C1 segment of cervical spinal cord (tissue), 14 donors: ENCODE measurements at places on chromosomes 5 and 9.
A peak's percentile ranks its signal among the peaks of the same experiment; 100 is the strongest.

DNA sequence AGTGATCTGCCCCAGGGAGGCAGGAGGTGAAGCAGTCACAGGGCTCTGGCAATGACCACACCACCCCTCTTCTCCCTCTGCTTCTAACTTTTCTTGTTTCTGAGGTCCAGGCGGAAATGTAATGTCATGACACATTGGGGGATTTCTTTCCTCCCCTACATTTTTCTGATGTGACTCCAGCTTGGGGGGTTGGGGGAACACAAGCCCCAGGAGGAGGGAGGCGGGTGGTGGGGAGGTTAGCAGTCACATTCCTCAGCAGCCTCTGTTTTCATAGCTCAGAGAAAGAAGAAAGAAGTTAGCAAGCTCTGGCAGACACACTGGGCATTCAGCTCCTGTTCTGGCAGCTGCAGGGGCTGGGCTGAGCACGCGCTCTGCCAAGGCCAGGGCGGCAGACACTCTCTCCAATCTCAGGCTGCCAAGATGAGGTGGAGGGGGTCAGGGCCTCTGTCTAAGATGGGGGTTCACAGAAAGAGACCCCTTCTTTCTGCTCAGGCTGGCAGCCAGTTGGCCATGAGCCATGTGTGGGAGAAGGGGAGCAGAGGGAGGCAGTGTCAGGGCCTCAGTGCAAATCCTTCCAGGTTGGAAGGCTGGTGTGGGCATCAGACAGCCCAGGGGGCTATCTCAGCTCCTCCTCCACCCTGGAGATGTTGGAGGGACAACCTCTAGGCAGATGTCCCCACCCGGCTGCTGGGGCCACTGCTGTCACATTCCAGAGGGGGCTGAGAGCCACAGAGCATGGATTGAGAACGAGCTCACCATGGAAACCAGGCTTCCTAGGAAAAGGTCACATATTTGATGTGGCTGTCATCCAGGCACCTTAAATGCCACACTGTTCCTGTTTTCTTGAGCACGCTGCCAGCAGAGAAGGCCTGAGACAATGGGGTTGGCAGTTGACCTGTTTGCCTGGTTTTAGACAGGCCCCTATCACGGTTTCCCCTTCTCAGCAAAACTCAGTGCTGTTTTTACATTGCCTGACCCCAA, 20.1 kb upstream of the PFDN1 start:
- peak; percentile 70 for DNase-seq

DNA sequence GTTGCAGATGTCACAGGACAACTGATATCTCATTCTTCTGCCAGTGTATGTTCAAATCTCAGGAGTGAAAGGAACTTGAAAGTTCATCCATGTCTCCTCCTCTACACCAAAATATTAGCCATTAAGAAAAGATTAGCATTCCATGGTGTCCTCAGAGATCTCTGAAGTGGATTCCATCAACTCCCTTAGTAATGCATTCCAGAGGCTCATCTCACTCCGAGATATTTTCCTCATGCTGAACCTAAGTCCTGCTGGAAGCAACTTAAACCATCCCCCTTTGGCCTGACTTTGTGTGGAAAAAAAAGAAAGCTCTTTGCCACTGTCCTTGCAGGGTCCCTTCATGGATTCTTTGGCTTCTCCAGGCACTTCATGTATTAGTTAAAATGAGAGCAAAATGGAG, 155.7 kb upstream of the ZNF462 start:
- DNase-seq, result no peak

- no peak for DNase-seq
These were observed 100.7 kb downstream of the KLF4 start for GRCh38 chr9:107388890-107389289.

DNA sequence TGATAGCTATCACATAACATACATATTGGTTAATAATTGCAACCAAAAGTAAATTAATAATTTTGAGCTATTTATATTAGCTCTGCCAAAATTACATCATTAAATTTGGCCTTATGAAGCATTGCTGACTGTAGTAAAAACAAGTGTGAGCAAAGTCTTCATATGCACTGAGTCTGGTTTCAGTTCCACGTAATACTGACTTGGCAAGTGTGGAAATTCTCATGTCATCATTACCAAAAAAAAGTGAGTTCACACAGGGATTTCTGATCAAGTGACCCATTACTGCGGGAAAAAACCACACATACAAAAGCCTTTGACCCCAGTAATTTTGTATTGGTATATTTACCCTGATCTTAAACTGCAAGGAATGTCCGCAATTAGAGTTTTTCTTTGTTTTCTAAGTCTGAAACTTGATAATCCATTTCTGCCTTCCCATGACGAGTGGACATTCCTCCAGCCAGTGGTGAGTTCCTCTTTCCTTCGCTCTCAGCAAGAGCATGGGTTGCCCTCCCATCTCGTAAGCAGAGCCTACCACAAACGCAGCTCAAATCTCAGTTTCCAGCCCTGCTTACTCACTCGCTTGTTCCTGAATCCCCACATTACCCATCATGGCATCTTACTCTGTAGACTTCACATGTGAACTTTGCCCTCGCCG, 220.2 kb upstream of the DMRT1 start:
- no peak for DNase-seq

DNA sequence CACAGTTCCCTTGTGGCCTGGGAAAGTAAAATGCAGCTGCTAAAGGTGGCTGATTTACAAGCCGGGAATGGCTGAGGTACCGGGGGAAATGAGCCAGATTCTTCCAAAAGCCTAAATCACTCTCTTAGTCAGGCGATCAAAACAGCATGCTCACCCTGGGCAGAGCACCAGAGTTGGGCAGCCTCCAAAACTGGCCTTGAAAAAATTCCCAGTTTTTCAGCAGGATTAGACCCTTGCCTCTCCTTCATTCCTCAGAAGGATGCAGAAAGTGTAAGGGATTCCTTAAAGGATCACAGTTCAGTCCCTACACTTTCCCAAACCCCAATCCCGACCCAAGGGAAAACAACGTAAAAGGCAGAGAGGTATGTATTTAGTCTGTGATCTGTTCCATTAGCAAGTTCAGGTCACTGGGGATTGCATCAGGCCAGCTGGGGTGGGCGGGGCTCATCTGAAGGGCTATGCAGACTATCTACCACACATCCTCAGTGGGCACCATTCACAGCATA, 16.9 kb downstream of the TMEM174 start:
- peak; percentile 2 for DNase-seq

- no peak for DNase-seq
These were observed 135.3 kb upstream of the EPB41L4A start for GRCh38 chr5:112554101-112554977.

DNA sequence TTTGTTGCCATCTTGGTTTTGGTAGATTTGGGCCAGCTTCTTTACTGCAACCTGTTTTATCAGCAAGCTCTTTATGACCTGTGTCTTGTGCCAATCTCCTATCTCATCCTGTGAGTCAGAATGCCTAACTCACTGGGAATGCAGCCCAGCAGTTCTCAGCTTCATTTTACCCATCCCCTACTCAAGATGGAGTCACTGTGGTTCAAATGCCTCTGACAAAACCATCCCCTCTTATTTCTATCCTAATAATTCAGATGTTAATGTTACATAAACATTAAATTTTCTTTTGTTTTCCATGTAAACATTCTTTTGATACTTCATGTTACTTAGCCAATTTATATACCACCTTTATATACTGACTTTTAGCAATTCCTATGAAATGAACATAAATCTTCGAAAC, 746.3 kb downstream of the CDH18 start:
- no peak for DNase-seq

DNA sequence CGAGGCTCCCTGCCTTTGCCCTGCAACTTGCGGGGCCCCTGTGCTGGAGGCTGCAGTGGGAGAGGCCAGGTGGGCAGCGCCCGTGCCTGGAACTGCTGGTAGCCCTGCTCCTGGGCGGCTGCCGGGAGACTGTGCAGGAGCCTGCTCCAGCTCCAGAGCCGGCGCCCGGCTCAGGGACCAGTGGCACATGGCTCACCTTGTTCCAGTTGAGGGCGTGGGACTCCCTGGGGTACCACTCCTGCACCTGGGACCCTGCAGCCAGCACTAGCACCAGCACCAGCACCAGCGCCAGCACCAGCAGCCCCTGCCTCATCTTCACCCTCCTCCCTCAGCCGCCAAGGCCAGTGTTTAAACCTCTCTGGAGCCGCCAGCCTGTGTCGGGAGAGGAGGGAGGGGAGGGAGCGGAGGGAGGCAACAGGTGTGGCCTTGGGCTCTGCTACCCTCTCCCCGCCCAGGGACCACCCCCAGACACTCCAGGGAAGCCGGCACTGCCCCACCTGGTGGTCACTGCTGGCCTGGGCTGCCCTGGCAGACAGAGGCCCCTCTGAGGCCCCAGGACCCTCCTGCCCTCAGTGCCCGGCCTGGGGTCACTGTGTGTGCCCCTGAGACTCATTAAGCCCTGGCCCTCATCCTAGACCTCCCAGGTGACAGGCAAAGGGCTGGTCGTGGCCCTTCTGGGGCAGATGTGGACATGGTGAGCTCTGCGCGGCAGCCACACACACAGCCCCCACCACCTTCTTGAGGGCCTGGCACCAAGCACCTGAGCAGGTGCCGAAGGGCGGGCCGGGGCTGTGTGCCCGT, at the start of gene LCN10:
TSS of gene LCN10 (minus strand) at position 350 of the 801 bp plus-strand sequence. CDS start at position 313, 37 bp downstream.
- no peak for DNase-seq

GRCh38 chr9:2525147-2525546, 96.4 kb upstream of the VLDLR start:
- no peak for DNase-seq

- DNase-seq, result no peak
These were observed 13.7 kb downstream of the YIPF5 start for GRCh38 chr5:144156767-144157171.

DNA sequence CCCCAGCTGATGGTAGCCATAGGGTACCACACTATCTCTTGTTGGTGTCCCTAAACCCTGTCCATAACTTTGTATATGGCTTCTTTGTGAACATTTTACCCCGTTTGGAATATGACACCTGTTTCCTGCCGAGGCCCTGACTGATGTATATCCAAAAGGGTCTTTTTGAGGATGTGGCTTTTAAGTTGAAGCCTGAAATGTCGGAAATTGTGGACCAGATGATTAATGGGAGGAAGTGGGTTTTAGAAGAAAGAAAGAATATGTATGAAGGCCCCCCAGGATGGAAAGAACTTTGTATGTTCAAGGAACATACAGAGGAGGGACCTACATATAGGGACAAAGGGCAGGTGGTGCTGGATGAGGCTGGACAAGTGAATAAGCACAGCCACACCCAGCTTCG, 16.7 kb upstream of the TNFSF8 start:
- no peak for DNase-seq

DNA sequence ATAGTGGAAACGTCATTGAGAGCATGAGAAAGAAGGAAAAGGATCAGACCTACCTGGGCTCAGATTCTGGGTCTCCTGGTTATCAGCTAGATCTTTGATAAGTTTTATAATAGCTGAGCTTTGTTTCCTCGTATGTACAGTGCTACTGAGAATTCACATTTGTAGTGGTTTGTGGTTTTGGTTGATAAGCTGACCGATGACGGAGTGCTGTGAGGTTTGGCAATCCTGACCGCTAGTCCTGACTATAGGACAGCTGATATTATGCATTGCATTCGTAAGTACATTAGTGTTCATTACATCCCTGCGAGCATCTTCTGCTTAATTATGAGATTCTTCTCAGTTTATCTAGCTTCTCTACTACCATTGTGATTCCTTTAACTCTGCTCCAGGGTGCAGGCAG, 190.7 kb upstream of the SLC27A6 start:
- no peak for DNase-seq

DNA sequence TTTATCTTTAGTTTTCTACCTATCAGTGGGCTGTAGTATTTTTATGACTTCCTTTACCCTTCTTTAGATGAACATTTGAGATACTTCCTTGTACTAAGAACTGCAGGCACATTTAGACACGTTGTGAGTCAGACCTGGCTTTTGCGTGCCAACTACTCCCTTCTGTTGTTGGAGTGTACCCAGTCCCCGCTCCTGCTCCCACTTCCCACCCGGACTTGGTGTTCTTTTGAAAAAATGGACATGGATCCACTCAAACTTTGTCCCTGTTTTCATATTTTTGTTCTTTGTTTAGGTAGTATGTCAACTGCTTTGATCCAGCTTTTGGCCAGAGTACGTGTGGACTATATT, 60.7 kb downstream of the PARP8 start:
- no peak for DNase-seq

DNA sequence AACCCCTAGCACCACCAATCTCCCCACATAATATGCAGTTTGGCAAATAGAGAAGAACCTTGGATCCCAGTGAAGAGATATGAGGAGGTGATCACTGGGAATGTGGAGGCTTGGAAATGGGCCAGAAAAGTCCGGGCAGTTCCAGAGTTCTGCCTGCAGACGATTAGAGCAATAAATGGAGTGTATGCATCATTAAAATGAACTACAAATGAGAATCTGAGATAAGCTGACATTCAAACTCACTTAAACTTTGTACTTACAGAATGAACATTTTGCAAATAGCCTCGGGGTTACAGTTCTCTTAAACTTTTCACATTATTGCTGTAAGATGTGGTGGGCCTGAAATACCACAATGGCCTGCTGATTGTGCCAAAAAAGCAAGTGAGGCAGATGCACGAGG, 23.0 kb upstream of the LHFPL2 start:
- no peak for DNase-seq

GRCh38 chr5:174229514-174230370, 184.2 kb downstream of the NSG2 start:
- DNase-seq, result no peak

- DNase-seq, result no peak
These were observed 306.3 kb upstream of the SGCD start for GRCh38 chr5:156020647-156021046.

GRCh38 chr9:16726718-16727451, 143.6 kb downstream of the BNC2 start:
- no peak for DNase-seq

- DNase-seq, result no peak
These were observed 523.0 kb downstream of the MTRR start for GRCh38 chr5:8391911-8392310.

DNA sequence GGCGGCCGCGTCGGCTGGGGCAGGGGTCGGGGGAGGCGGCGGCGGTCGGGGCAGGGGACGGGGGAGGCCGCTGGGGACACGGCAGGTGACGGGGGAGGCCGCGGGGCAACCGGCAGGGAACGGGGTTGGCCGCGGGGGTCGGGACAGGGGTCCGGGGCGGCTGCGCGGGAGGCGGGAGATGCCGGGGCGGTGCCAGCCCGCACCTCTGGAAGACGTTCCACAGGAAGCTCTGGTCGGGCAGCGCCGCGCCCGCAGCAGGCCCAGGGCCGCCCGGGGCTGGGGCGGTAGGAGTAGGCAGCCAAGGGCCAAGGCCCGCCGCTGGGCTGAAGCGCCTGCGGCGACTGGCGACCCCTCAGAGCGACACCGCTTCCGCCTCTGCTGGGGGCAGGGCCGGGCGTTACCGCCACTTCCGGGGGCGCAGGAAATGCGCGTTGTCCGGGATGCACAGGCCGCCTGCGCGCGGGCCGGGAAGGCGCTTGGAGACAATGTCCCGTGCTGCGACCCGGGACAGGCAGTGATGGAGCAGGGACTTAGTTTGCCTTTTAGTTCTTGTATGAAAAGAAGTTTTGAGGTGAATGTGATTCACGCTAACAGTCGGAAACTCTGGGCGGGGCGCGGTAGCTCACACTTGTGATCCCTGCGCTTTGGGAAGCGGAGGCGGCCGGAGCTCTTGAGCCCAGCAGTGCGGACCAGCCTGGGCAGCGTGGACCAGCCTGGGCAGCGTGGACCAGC, 110.0 kb upstream of the LPCAT1 start:
- peak; percentile 71 for DNase-seq
